ENCODE measurements at places on chromosomes 3 and 15. TPM values are rescaled to one million over a fixed set of nuclear protein-coding genes. Genes with fewer than 3 reads are reported as not detected.

Gene ACOX2
- total RNA-seq, result 0.85 TPM

DNA sequence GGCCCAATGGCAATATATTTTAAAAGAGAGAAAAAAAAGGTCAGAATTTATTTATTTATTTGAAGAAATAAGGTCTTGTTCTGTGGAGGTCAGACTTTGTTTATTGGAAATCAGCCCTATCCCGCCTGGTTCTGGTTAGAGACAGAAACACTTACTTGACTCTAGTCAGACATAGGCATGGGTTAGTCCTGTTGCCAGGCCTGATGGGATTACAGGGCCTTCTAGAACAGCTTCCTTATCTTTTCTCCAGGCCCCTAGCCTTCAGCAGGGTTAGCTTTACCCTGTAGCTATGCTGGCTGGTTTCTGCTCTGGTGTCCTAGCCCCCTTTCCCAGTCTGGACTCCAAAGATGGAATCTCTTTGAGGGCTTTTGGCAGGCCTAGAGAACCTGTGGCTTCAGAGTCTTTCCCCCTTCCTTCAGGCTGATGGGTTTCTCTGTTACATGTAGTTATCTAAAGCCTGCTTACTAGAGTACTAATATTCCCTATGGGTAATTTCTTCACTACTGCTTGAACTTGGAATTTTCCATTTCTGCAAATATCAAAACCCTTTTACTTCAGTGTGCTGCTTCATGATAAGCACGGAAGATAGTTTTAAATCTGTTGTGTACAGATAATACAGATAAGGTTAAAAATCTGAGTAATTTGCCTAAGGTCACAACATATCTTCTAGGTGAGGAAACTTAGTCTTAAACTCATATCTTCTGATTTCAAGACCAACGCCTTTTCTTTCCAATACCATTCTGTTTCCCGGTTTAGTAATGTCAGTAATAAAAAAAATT lies 10.6 kb downstream of the IREB2 start:
- DNase-seq, result no peak

Gene RTP3
- not detected for total RNA-seq

DNA sequence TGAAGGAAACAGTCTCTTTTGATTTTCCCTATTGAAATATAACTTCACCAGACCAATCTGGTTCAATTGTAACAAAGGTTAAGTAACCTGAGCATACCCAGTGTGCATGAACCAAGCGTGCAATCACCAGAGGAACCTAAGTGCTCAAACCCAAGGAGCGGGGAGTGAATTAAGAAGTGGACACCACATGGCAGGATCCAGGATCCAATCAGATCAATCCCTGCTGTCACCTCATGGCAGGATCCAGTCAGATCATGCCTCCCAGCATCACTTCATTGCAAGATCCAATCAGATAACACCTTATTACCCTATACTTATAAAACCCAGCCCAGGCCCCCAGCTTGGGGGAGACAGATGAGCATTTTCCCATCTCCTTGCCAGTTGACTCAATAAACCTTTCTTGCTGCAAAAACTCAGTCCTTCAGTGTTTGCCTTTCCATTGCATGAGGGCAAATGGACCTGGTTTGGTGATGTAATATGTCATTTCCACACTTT lies 38.9 kb upstream of the RNU6-1 start:
- DNase-seq, result no peak

DNA sequence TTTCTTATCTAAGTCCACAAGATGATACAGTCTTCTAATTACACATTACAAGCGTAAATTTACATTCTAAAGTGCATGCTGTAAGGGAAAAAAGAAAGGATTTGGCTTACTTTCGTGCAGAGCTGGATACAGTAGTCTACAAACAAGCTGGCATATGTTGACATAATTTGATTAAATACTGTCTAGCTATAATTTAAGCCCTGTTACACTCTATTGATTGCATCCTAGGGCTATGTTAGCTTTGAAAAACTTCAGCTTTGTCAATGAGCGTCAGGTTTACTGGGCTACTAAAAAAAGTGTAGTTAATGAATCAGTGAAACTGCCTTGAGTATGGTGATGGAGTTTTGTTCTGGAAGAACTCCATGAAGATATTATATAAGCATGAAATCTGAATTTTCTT lies 24.5 kb upstream of the PLCL2 start:
- no peak for DNase-seq

DNA sequence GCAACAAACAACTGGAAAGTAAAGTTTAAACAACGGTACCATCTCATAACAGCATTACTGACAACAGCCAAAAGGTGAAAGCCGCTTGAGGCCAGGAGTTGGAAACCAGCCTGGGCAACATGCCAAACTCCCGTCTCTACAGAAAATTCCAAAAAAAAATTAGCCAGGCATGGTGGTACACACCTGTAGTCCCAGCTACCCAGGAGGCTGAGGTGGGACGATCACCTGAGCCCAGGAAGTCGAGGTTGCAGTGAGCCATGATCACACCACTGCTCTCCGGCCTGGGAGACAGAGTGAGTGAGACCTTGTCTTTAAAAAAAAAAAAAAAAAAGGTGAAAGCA lies 4.4 kb downstream of the TNK2 start:
- no peak for DNase-seq

DNA sequence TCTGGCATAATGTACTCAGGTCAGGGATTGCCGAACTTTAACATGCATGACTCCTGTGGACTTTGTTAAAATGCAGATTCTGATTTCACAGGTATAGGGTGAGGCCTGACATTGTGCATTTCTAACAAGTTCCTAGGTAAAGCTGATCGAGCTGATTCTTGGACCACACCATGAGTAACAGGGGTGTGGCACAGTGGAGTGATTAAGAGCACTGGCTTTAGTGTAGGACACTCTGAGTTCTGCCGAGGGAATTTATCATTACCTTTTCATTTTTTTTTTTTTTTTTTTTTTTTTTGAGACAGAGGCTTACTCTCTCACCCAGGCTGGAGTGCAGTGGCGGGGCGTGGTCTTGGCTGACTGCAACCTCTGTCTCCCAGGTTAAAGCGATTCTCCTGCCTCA lies 169.3 kb downstream of the ADAMTS9 start:
- DNase-seq, result no peak

- DNase-seq, result no peak
These were observed 31.6 kb downstream of the FAM227B start for GRCh38 chr15:49589030-49589429.

Gene ZPLD1
- not detected for total RNA-seq

DNA sequence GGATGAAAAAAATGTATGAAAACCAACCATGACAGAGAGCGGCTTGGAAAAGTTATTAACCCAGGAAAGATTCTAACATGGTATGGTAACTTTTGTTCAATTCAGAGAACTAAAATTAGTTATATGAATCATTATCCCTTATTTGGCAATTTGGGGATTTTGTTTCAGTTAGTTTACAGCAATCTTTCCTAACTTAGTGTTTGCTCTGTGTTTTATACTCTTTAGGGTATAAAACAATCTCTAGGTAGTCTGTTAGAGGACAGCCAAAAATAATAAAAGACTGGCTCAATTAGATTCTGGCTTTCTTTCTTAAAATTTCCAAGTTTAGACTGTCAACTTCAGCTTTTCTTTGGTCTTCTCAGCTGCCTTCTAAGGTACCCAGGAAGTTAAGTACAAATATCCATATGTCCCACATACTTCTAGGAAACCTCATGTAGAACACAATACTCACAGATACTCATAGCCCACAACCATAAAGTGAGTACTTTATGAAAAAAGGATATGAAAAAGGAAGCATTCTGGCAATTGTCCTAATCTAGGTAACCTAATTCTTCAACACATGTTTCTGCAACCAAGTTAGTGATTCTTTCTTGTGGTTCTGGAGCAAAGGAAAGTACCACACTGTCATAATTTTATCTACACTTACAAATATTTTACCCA lies 849.3 kb downstream of the ROBO1 start:
- no peak for DNase-seq

DNA sequence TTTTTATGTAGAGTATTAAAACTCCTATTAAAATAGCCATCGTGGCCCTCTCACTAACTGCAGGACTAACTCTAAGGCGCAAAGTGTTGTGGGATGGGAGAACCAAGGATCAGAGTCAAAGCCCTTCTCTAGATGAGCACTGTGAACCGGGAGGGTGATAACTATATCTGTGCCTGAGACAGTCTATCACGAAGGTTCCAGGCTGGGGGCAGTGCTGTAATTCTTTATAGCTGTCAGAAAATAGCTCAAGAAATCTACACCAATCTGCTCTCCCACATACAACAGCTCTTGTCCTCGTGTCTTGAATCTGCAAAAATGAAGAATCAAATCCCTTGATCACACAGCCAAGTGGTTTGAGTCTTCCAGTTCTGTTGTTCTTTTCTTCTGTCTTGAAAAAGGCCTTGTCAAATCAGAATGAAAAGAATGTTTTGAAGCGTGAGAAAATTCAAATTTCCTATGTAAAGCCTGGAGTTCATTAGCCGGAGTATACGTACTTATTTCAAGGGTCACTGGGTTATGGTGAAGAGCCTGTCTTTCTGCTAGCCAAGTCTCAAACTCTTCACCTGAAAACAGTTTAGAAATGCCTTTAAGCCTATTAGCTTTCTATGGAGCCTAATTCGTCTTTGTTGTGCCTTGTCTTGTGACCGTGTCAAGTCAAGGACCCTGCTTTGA lies 185.3 kb upstream of the NECTIN3 start:
- no peak for DNase-seq

Gene C2CD4B
- total RNA-seq, result 0.22 TPM

Gene PLA2G4F
- not detected for total RNA-seq

Gene PLA1A
- not detected for total RNA-seq

DNA sequence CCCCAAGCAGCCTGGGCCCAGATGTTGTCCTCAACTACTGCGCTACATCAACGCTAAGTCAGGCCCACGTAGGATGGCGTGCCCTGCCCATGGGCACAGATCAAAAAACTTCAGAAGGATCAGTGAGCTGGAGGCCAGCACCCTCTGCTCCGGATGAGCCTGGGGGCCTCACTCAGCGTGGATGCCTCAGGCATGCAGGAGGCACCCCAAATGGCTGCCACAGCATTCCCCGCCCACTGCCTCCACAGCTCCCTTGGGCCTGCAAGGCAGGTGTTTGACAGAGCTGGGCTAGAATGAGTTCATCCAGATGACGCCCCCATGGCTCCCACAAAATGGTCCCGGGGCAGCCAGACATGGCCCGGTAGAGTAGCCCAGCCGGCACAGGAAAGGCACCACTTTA lies 7.1 kb downstream of the ATP2B2 start:
- DNase-seq, result no peak

Gene CLDN11
- 2.4 TPM for total RNA-seq

- no peak for DNase-seq
These were observed 3.8 kb upstream of the PLXND1 start for GRCh38 chr3:129610276-129610675.

DNA sequence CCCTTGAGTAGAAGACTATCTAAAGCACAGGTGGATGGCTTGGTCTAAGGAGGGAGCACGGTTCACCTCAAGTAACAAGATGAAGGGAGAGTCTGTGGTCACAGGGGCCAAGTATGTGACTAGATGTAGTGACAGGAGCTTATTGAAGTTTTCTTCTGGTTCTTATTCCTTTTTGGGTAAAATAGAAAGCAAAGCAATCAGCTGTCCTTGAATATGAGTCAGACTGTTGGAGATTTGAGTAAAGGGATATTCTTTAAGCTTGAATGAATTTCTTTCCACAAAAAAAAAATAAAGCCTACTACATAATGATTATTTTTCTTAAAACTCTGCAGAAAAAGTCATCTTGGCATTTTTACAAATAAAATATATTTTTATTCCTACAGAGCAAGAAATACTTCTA lies 1.5 kb upstream of the CNTN6 start:
- no peak for DNase-seq

GRCh38 chr15:29822684-29823459 lies 604 bp upstream of the TJP1 start:
- no peak for DNase-seq

- no peak for DNase-seq
These were observed 1007.7 kb upstream of the SEMA6D start for GRCh38 chr15:46709460-46710083.
